Activated CD8-positive, alpha-beta memory T cell treated with anti-CD3 and anti-CD28 coated beads for 1 hour (primary cell): ENCODE measurements at places on chromosomes 4 and X.

- no peak for DNase-seq
Measured at GRCh38 chrX:128012015-128012414, 40.2 kb downstream of the ACTRT1 start.

GRCh38 chr4:73723928-73724327, 16.4 kb upstream of the CXCL8 start:
- DNase-seq: no peak

- no peak for DNase-seq
Measured at GRCh38 chr4:3612281-3612680, 80.1 kb upstream of the LRPAP1 start.

- no peak for DNase-seq
Measured at GRCh38 chrX:47166126-47166525, 21.1 kb downstream of the RBM10 start.

GRCh38 chrX:133859860-133860259, 125.5 kb downstream of the GPC3 start:
- no peak for DNase-seq
